ENCODE measurements at places on chromosomes 13 and 19. TPM values are rescaled to one million over a fixed set of nuclear protein-coding genes. Genes with fewer than 3 reads are reported as not detected.

ZNF345 gene
- total RNA-seq: 34.4 TPM

SIGLEC12 gene
- not detected for total RNA-seq

EFNB2 gene
- 99.2 TPM for total RNA-seq

CGB3 gene
- total RNA-seq: not detected

IGFL2 gene
- total RNA-seq: 2.2 TPM

All from parietal lobe (tissue), 2 donors.